ENCODE measurements at places on chromosomes 2 and 18.

DNA sequence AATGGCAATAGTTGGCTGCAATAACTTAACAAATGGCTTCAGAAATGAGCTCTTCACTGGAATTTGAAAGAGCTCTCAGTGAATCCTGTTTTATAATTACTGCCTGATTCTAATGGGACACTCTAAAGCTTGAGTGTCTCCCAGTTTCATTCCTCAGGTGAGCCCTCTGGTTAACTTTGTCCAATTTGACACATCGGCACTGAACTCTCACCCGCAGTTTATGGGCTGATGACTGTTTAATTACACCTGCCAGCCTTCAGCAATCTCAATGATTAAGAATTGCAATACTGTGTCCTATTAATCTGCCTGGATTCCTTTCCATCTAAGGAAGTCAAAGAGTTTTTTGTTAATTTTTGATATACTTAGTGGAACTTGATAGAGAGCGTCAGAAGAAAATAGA, 110.7 kb upstream of the NABP1 start:
- DNase-seq: no peak

DNA sequence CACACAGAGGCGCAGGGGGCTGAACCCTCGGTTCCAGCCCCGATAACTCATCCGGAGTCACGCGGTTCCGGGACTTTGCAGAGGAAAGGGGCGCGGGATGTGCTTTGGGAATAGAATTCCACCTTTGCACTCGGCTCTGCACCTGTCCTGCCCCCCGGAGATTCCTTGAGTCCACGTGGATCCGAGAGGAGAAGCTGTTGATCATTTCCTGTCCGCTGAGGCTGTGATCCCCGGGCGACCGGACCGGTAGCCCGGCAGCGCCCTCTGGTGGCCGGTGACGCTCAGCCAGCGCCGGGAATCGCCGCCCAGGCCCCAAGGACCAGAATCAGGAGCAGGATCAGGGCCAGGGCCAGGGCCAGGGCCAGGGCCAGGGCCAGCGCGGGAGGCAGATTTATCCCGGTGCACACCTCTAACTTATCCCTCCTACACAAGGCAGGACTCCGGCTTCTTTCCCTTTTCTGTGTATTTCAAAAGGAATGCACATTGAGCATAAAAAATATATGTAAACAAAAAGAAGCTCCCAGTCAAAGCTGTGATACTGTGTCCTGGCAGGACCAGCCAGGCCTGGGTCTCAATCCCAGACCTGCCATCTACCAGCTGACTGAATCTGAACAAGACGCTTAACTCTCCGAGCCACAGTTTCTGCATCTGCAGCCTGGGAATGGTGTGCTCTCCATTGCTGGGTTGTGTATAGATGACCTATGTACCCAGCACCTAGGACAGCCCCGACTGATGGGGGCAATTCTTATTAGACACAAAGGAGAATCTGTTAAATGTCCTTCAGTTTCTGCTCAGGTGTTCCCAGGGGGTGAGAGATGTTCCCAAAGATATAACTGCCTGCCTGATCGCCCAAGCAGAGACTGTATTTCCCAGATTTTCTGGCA, 8.5 kb upstream of the SPATA3 start:
- DNase-seq: peak; percentile 98

DNA sequence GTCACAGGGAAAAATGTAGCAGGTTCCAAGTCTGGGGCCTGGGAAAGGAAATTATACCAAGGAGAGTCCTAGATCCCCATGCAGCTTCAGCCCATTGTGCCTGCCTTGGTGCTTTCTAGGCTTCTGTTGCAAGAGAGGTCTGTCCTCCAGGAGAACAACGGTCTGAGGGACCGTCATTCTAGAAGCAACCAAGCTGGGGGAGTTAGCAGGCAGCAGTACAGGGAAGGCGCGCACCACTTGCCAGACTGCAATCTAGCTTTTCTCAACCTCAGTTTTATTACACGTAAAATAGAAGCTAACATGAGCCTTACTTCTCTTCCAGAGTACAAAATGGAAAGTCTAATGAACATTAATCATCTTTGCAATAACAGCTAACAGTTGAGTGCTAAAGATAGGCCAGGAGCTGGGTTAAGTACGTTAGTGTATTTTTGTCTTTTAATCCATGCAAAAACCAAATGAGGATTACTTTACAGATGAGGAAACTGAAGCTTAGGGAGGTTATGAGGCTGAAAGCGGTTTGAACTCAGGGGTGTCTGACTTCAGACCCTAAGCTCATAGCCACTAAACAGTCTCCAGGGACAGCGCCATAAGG, 1.9 kb downstream of the TCF23 start:
- no peak for DNase-seq

DNA sequence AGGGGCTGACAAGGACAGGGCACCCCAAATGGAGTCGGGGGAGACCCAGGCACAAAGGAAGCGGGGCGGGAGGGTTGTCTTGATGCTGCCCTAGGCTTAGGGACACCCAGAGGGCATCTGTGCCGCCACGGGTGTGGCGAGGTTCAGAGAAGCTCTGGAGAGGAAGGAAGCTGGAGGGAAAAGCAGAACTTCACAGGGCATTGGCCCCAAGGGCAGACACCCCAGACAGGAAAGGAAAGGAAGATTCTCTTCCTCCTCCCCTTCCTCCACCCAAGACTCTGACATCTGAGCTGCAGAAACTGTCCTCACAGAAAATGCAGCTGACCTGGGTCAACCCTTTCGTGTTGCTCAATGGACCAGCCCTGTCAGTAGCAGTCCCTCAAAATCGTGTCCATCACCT, 25.6 kb downstream of the DNMT3A start:
- DNase-seq: no peak

GRCh38 chr2:210919128-210919527, 362.7 kb downstream of the CPS1 start:
- DNase-seq: no peak

DNA sequence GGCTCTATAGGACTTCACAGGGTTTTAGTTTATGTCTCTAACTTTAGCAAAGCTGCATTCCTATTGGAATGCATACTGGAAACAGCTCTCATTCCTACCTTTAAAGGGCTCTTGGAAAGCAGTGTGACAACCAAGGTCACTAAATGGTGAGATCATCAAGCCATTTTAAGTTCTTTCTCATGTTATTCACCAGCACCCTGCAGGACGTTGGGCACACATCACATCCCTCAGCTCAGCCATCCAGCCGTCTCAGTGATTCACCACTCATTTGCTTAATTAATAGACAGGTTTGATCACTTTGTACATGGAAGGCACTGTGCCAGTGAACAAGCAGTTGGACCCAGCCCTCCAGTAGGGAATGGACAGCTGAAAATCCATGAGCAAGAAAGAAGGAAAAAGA, 32.2 kb upstream of the RBM44 start:
- no peak for DNase-seq

- no peak for DNase-seq
Observed at GRCh38 chr2:113376253-113376912, 61.1 kb upstream of the ZNG1B start.

GRCh38 chr2:145325485-145325884, 805.6 kb upstream of the ZEB2 start:
- DNase-seq: no peak

DNA sequence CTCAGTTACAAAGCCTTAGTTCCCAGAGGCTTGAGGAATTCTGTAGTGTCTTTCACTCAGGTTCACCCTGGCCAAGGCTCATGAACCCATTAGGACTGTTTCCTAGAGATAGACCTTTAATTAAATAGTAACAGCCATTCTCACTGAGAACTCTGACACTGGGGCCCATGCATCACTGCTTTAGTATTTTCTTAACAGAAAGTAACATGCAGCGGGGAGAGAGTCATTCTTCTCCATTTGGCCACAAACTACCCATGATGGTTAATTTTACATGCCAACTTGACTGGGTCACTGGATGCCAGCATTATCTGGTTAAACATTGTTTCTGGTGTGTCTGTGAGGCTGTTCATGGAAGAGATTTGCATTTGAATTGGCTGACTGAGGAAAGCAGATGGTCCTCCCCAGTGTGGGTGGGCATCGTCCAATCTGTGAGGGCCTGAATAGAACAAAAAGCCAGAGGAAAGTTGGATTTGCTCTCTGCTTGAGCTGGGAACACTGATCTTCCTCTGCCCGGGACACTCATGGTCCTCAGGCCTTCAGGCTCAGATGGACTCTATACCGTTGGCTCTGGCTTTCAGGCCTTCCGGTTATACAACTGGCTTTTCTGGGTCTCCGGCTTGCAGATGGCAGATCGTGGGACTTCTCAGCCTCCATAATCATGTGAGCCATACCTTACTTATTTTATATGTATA, 5.6 kb upstream of the CPLX4 start:
- no peak for DNase-seq

DNA sequence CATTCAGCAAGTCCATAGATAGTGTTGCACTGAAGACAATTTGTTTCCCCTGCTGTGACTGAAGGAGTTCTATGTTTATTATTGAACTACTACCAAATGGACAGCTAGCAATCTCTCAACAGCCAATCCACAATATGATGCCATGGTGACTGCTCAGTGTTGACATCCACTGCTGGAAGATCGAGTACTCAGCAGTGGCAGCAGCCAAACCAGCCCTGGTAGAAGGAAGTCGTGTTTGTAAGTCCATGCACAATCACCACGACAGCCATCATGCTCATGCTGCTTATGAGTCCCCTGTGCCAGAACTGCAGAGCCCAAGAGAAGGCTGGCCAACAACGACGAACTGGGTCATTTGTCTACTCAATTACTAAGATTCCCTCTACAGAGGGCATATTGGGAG, 66.4 kb downstream of the OSR1 start:
- DNase-seq: no peak

GRCh38 chr2:86307431-86307830, 30.0 kb downstream of the REEP1 start:
- DNase-seq: no peak

- no peak for DNase-seq
Observed at GRCh38 chr2:156615836-156616322, 179.7 kb downstream of the GPD2 start.

- DNase-seq: no peak
Observed at GRCh38 chr2:41827354-41827971, 220.4 kb upstream of the PKDCC start.

GRCh38 chr18:36325846-36326245, 28.3 kb downstream of the FHOD3 start:
- no peak for DNase-seq

- DNase-seq: no peak
Observed at GRCh38 chr18:44719519-44720060, 38.9 kb downstream of the SETBP1 start.

- DNase-seq: no peak
Observed at GRCh38 chr2:67516899-67517530, 119.9 kb downstream of the ETAA1 start.

- DNase-seq: no peak
Observed at GRCh38 chr2:67159929-67160328, 237.2 kb upstream of the ETAA1 start.

DNA sequence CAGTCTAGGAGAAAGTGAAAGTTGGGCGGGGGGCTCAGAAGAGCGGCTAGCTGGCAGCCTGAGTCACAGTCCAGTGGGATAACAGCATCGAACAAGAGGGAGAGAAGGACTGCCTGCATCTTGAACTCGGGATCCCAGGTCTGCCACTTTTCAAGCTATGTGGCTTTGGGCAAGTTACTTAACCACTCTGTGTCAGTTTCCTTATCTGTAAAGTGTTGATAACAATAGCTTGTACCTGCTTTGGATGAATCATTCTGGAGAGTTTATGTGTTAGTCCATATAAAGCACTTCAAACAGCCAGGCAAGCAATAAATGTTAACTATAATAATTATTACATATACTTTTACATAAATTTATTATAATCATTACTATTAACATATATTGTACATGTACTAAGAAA, 4.6 kb downstream of the DYSF start:
- no peak for DNase-seq

GRCh38 chr2:161983866-161984265, 90.1 kb downstream of the DPP4 start:
- DNase-seq: no peak

GRCh38 chr2:146131785-146132184, 1611.9 kb upstream of the ZEB2 start:
- DNase-seq: no peak

DNA sequence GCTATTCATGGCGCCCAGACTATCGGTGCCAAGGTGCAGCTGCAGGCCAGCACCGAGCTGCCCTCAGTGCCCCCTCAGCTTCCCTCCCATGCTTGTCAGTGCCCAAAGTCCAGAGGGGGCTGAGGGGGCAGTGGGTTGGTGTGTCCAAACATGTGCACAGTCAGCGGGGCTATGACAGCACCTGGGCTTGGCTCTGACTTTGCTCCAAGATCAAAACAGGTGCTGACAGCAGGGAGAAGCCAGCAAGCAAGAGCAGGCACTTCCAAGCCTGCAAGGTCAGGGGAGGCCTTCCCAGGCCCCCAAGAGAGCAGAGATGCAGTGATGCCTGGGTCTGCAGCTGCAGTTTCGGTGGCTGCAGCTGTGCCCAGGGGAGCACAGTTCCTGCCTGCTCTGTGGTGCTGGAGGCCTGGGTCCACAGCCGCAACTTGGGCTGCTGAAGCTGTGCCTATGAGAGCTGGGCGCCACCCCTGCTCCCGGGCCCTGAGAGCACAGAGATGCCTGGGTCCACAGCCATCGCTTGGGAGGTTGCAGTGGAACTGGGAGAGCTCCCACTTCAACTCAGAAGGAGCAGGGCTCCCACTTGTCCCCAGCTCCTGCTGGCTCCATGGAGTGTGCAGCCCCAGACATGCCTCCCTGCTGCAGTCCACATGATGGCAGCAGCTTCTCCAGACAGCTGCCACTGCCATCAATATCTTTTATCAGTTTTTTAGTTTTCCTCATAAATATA, 775.3 kb upstream of the POU3F3 start:
- no peak for DNase-seq

GRCh38 chr18:13435586-13436333, 217.2 kb downstream of the LDLRAD4 start:
- no peak for DNase-seq

DNA sequence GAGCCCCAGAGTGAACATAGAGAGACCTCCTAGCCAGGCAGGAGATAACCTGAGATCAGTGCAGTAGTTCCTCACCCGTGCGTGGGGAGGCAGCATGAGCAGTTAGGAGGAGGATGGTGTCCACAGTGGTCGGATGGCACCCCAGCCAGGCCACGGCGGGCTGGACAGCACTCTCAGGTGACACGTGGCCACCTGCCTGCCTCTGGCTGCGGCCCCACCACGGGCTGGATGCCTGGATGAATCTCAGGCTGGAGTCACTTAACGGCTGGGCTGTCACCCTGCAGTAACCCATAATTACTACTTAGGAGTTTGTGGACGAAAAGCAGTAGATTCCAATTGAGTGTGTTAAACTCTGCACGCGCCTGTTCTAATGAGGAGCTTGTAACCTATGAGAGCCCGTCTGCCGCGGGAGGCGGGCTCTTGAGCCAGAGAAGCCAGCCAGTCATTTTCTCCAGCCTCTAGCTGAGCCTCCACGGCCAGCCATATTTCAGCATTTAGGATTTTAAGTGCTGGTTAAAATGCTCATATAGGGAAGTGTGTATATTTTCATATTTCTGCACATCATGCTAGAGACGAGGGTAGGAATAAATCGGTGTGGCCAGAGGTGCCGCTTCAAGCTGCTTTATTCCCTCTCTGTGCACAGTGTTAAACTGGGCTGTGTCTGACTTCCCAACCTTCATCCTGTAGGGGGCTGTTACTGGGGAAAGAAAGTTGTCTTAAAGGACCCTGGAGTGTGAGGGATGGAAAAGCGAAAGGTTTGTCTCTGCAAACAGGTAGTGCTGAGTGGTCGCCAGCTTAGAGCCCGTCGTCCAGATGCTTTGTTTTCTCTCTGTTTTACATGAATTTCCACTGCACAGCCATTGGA, 144.0 kb downstream of the GLI2 start:
- DNase-seq: no peak
